B cell (primary cell): ENCODE measurements at places on chromosomes 1 and 21.

DNA sequence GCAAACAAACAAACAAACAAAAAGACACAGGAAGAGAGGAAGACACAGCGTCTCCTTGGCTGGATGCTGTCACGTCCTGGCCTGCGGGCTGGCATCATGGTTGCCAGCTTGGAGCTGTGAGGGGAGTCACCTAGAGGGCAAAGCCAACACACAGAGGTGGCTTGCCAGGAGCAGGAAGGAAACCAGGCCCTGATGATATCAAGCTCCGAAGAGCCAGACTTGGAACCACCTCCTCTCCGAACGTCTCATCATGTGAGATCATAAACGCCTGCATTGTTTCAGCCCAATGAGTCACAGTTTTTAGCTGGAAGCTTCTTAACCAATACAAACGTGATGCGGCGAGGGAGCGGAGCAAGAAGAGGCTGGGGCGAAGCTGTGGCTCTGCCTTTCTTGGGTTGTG lies 8.7 kb downstream of the PLA2G2D start:
- H3K27me3 ChIP-seq = peaks cover 8% of the 10 kb centered on the region
- H3K27ac ChIP-seq = no peak overlapping the region
- no peak for DNase-seq
- H3K36me3 ChIP-seq = no peaks in the 10 kb centered on the region
- no peaks in the 10 kb centered on the region for H3K4me1 ChIP-seq

GRCh38 chr1:220943319-220943996 lies 64.2 kb downstream of the HLX start:
- H3K27me3 ChIP-seq = no peaks in the 10 kb centered on the region
- H3K27ac ChIP-seq = no peak overlapping the region
- no peak for DNase-seq
- no peaks in the 10 kb centered on the region for H3K4me1 ChIP-seq
- H3K36me3 ChIP-seq = no peaks in the 10 kb centered on the region

DNA sequence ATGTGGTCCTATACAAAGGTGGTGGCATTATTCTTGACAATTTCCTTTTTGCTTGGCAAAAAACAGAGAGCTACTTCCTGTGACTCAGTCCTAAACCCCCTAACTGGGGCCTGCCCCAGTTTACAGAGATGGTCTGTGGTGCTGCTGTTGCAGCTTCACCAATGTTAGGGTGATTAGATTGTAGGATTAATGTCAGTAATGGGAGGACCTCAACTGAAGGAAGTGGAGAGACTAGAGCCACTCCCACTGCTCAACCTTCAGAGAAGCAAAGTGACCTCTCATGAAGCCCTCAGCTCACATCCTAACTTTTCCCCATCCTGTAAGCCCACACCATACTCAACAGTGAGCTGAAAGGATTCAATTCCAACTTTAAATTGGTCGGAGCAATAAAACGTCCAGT lies 3.6 kb downstream of the S100A6 start:
- peaks cover 48% of the 10 kb centered on the region for H3K4me1 ChIP-seq
- no peak overlapping the region for H3K4me3 ChIP-seq
- no peak overlapping the region for H3K27ac ChIP-seq
- no peak for DNase-seq

DNA sequence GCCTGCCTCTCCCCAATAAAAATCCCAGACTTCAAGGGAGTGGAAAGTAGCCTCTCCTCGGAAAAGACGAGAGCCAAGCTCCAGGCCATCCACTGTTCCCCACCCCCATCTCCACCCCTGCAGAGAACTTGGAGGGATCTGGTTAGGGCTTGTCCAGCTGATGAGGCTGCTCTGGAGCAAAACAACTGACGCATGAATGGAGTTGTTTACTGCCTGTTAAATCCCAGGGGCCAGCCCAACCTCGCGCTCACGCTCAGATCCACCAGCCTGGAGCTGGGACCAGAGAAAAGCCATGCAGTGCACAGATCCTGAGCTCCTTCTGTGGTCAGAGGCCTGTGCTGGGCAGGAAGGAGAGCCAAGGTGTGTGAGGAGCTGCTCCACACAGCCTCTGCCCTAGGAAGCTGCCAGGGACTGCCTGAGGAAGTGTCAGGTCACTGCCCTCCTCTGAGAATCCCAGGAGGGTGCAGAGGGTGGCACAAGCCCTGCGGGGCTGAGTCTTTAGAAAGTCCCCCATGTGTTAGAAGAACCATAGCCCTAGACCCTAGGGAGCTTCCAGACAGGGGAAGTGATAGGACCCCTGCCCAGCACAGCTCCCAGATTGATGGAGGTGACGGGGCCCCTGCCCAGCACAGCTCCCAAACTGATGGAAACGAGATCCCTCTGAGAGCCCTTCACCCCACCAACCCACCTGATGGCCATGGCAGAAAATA lies 109.0 kb upstream of the IPO9 start:
- DNase-seq = no peak
- H3K36me3 ChIP-seq = no peaks in the 10 kb centered on the region
- no peaks in the 10 kb centered on the region for H3K27me3 ChIP-seq
- no peak overlapping the region for H3K27ac ChIP-seq

DNA sequence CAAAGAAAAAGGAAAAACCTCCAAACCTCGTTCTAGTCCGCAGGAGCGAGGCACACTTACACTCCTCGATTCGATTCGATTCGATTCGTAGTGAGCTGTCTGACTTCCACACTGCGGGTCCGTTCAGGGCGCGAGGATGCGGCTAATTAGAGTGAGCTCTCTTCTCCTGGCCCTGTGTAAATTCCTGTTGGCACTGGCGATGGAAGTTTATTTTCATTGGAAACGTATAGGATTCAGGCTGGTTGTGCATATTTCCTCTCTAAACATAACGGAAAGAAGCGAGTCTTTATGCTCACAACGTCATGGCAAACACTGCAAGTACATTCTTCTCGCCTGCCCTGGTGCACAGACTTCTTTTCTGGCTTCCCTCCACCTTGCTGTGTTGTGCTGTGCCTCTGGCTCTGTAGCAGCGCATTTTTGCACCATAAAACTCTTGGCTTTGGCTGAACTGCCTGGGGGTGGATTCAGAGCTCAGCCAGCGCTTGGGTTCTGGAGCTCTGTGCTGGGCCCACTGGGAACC lies 2.7 kb downstream of the HUNK start:
- H3K4me1 ChIP-seq = peaks cover 14% of the 10 kb centered on the region
- DNase-seq = no peak
- H3K27ac ChIP-seq = no peak overlapping the region
- no peaks in the 10 kb centered on the region for H3K36me3 ChIP-seq
- peaks cover 57% of the 10 kb centered on the region for H3K27me3 ChIP-seq

- no peak overlapping the region for H3K27ac ChIP-seq
- DNase-seq = no peak
- H3K36me3 ChIP-seq = no peaks in the 10 kb centered on the region
- no peaks in the 10 kb centered on the region for H3K4me1 ChIP-seq
Measured at GRCh38 chr1:92790081-92790480, 5.2 kb upstream of the EVI5 start.

DNA sequence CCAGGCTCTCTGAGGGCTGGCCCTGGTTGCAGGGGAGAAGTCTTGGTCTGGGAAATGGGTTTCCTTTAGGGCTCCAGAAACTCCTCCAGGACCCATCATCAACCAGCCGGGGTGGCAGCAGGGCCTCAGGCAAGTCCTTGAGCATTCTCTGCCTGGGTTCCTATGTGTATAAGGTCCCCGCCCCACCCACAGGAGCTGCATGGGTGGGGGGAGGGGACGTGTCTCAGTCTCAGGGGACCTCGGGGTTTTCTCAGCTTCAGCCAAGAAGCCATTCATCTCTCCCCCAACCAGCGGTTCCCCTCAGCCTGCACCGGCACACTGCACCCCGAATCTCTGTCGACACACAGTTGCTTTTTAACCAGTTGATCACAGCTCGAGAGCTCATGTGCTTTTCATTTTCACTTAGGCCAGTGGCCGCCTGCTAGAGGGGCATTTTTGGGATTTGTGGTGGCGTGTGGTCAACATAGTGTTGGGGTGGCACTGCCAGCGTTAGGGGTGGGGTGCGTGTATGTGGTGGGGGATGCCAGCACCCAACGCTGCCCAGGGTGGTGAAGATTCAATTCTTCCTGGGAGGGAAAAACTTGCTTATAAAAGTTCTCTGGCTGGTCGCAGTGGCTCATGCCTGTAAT lies 6.5 kb downstream of the RUNX3 start:
- H3K36me3 ChIP-seq = peaks cover 7% of the 10 kb centered on the region
- peak; percentile 88 for DNase-seq
- peak overlapping the region; percentile 95 for H3K27ac ChIP-seq
- peaks cover 76% of the 10 kb centered on the region for H3K4me1 ChIP-seq
- H3K27me3 ChIP-seq = no peaks in the 10 kb centered on the region

DNA sequence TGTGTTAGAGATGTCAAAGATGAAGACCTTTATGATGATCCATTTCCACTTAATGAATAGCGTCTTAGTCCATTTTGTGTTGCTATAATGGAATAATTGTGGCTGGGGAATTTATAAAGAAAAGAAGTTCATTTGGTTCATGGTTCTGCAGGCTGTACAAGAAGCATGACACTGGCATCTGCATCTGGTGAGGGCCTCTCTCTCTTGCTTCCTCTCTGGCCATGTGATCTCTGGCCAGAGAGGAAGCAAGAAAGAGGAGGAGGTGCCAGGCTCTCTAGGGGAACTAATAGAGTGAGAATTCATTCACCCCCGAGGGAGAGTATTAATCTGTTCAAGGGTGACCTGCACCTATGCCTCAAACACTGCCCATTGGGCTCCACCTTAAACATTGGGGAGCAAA lies 242.8 kb downstream of the DISC1 start:
- H3K4me3 ChIP-seq = no peak overlapping the region
- H3K27me3 ChIP-seq = no peaks in the 10 kb centered on the region
- no peak overlapping the region for H3K27ac ChIP-seq
- peak; percentile 7 for DNase-seq

- H3K4me1 ChIP-seq = no peaks in the 10 kb centered on the region
- no peak overlapping the region for H3K4me3 ChIP-seq
- no peaks in the 10 kb centered on the region for H3K36me3 ChIP-seq
- no peaks in the 10 kb centered on the region for H3K27me3 ChIP-seq
Measured at GRCh38 chr1:113519556-113519955, 129.2 kb downstream of the MAGI3 start.

- H3K27me3 ChIP-seq = no peaks in the 10 kb centered on the region
- H3K4me3 ChIP-seq = no peak overlapping the region
- no peaks in the 10 kb centered on the region for H3K36me3 ChIP-seq
- no peak overlapping the region for H3K27ac ChIP-seq
- DNase-seq = no peak
Measured at GRCh38 chr21:29582855-29583254, 284.1 kb downstream of the BACH1 start.

DNA sequence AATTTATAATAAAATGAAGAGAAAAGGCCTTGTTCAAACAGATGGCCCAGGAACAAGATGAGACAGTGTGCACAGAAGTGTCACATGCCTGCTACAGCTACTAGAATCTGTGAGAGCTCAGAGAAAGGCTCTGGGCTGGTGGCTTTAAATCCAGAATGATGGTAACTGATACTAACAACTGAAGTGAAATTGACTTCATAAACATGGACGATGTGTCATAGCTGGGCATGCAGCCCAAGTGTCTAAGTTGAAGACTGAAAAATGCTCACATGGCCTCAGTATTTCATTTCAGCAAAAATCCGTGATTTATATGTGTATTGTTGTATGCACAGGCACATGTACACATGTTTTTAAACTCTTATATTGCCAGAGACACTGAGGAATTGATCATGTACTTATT lies 208.3 kb upstream of the RUNX1 start:
- H3K4me1 ChIP-seq = no peaks in the 10 kb centered on the region
- no peak overlapping the region for H3K4me3 ChIP-seq
- H3K27ac ChIP-seq = no peak overlapping the region
- no peaks in the 10 kb centered on the region for H3K36me3 ChIP-seq
- H3K27me3 ChIP-seq = no peaks in the 10 kb centered on the region

- no peaks in the 10 kb centered on the region for H3K36me3 ChIP-seq
- H3K4me1 ChIP-seq = peaks cover 7% of the 10 kb centered on the region
- no peak overlapping the region for H3K27ac ChIP-seq
- peaks cover 9% of the 10 kb centered on the region for H3K27me3 ChIP-seq
- no peak overlapping the region for H3K4me3 ChIP-seq
Measured at GRCh38 chr1:153698020-153698922, 19.8 kb downstream of the NPR1 start.

DNA sequence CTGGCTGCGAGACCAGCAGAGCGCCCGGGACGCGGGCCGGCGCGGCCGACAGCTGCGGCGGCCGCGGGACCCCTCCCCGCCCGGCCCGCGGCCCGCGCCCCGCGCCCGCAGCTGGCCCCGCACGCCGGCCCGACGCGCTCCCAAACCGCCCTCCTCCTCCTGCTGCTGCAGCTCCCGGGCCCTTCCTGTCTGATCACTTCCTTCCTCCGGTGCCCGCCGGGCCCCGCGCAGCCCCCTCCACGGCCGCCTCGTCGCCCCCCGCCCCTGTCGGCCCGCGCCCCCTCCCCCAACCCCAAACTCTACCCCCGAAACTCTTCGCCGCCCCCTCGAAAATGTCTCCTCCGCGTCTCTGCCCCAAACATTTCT lies 594 bp downstream of the LUZP1 start:
- H3K27ac ChIP-seq = peak overlapping the region; percentile 69
- H3K4me1 ChIP-seq = peaks cover 19% of the 10 kb centered on the region
- no peaks in the 10 kb centered on the region for H3K36me3 ChIP-seq
- H3K4me3 ChIP-seq = peak overlapping the region; percentile 77
- no peaks in the 10 kb centered on the region for H3K27me3 ChIP-seq
- DNase-seq = no peak

GRCh38 chr1:173176246-173176645 lies 30.9 kb downstream of the TNFSF4 start:
- H3K36me3 ChIP-seq = no peaks in the 10 kb centered on the region
- DNase-seq = no peak
- H3K27ac ChIP-seq = no peak overlapping the region
- peaks cover 21% of the 10 kb centered on the region for H3K4me1 ChIP-seq
- H3K4me3 ChIP-seq = peak overlapping the region; percentile 21
- H3K27me3 ChIP-seq = no peaks in the 10 kb centered on the region

GRCh38 chr1:40232444-40232843 lies 15.3 kb upstream of the TMCO2 start:
- peak; percentile 69 for DNase-seq
- no peak overlapping the region for H3K4me3 ChIP-seq
- H3K4me1 ChIP-seq = no peaks in the 10 kb centered on the region

GRCh38 chr1:115506924-115507589 lies 134.7 kb upstream of the VANGL1 start:
- H3K27me3 ChIP-seq = no peaks in the 10 kb centered on the region
- H3K4me3 ChIP-seq = no peak overlapping the region
- DNase-seq = no peak
- H3K4me1 ChIP-seq = no peaks in the 10 kb centered on the region
